ENCODE measurements at places on chromosomes 5 and 9. TPM values are rescaled to one million over a fixed set of nuclear protein-coding genes. Genes with fewer than 3 reads are reported as not detected.

Gene MEIKIN
- total RNA-seq: not detected

Gene TSSK1B
- total RNA-seq: not detected

Gene PCDHGA2
- total RNA-seq: 0.72 TPM

Gene TMEM174
- not detected for total RNA-seq

Gene TGFBR1
- total RNA-seq: 42.8 TPM
